ENCODE measurements at places on chromosomes 6 and 20. TPM values are rescaled to one million over a fixed set of nuclear protein-coding genes. Genes with fewer than 3 reads are reported as not detected.

The POU3F2 gene
- not detected for total RNA-seq

The SLC32A1 gene
- not detected for total RNA-seq

DNA sequence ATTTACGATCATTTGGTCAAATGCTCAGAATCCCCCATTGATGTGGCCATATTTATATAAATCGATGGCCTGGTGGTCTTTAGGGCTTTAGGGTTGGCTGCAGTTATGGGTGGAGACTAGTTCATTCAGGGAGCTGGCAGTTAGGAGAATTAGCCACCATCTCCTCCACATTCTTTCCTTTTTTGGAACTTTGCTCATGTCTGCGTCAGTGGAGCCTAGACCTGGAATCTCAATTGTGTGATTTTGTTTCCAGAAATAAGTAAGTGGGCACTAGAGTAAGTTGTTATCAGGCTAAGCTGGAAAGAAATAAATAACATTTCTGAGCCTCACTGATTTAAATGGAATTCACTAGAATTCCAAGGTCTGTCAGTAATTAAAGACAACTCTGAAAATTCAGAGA, 29.0 kb upstream of the ELOVL5 start:
- DNase-seq = no peak

DNA sequence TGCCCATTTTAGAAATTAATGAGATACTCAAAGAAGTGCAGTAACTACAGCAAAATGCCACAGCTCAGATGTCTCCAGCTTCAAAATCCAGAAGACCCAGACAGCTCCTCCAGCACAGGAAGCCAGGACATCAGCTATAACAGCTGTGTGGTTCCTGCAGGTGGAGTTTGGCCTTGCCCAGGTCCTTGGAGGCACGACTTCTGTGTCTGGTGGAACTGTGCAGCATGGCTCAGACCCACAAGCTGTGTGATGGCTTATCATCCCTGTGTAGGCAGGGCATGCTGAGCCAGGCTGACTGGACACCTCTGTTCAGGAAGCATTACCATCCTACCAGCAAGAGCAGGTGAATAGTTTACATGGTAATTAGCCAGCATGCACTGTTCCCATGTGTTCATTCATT, 26.5 kb upstream of the CD93 start:
- no peak for DNase-seq

- DNase-seq = no peak
These were observed 211.3 kb downstream of the FARS2 start for GRCh38 chr6:5472571-5472970.

DNA sequence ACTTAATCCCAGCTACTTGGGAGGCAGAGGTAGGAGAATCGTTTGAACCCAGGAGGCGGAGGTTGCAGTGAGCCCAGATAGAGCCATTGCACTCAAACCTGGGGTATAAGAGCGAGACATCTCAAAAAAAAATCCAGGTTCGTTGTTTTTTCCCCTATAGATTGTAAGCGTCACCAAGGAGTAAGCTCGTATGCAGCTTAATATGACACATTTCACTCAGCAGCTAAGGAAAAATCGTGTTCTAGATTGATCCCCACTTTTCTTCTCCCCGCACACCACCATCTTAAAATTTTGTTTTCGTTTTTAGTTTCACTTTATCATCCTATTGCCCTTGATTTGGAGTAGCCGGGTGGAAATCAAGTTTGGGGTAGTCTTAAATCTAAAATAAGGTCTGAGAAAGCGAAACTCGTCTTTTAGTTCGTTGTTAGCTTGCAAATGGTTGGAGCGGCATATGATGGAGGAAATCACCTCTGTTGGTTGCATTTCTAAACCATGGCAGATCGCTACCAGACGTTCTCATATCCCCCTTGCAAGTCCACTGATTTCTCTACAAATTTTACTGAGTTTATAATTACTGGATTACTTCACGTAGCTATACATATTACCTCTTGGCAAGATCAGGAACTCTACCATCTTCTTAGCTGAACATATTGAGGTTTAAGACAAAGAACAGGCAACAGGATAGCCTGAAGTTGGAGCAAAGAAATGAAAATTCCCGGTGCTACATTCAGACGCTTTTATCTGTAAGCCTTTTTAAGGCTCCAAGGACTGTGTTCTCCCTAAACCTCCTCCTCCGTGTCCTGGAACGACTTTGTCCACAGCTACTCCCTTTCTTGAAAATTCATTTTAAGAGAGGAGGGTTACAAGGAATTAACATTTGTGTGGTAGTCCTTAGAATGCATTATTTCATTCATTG, 91.1 kb upstream of the BTN3A2 start:
- DNase-seq = no peak

The STMND1 gene
- total RNA-seq = not detected

GRCh38 chr6:111377558-111378120, 105.4 kb downstream of the REV3L start:
- no peak for DNase-seq

DNA sequence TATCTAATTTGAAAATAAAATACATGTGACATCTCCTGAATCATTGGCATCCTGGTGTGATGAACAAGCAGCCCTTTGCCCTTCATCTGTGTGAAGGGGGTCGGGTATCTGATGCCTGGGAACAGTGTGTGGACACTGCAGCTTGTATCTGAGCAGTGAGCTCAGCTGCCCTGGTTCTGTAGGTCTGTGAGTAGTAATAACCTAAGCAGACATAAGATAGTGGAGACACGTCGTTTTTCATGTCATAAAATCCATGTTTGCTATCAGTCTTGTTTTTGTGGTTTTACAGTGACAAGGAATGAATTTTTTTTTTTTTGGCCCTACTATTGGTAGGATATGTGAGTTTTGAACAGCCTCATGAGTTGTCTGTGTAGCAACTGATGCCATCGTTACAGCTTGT, 133.0 kb downstream of the JARID2 start:
- no peak for DNase-seq

GRCh38 chr6:137845460-137845859, 21.6 kb upstream of the TNFAIP3 start:
- DNase-seq = no peak

- DNase-seq = no peak
These were observed 69.5 kb downstream of the MRAP2 start for GRCh38 chr6:84103029-84103428.

- no peak for DNase-seq
These were observed 130.7 kb downstream of the UTRN start for GRCh38 chr6:144415835-144416237.
